Activated naive CD8-positive, alpha-beta T cell treated with anti-CD3 and anti-CD28 coated beads for 36 hours (primary cell): ENCODE measurements at places on chromosomes 6 and 20. TPM values are rescaled to one million over a fixed set of nuclear protein-coding genes. Genes with fewer than 3 reads are reported as not detected.

DNA sequence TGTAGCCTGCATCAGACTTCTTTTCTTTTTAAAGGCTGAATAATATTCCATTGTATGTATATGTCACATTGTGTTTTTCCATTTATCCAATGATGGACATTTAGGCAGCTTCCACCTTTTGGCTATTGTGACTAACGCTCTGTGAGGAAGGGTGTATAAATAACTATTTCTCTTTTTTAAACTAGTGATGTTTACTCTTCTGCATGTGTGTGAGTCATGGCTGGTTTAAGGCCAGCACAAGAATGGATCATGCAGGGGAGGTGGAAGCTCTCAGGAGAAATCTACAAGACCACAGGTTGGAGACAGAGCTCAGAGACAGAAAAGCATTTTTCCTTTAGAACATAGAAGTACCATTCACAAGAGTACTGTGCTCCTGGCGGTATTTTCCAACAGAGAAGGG is 307.2 kb downstream of the SOX4 start:
- no peak for DNase-seq

GRCh38 chr6:17415321-17415720 is 21.9 kb downstream of the CAP2 start:
- no peak for DNase-seq

DNA sequence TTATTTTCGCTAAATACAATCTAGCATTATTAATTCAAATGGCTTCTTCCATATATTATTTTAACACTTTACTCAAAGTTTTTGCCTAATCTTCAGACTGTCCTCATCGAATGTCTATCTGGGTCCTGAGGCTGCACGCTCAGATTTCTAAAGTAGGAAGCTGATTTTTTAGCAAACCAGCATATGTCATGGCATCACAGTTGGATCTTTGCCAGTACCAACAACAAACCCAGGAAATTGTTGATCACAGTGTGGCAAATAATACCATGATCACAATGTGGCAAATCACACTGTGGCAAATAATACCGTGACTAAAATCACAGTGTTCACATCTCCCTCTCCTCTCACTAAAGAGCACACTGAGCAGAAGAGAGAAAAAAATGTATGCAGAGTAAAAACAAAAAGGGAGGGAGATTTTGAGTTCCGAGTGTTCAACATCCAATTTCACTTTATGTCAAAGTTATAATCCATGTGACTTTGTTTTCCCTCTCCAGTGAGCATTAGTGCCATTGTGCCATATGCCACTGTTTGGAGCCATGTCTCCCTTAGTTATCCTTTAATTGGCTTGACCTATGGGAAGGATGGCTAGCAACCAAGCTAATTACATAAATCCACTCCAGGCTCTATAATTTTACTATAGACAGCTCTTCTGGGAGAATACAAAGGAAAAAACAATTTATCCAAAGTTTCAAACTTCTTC is 1059.6 kb downstream of the HACE1 start:
- DNase-seq: no peak

Gene SRSF12
- 0.74 TPM for total RNA-seq

DNA sequence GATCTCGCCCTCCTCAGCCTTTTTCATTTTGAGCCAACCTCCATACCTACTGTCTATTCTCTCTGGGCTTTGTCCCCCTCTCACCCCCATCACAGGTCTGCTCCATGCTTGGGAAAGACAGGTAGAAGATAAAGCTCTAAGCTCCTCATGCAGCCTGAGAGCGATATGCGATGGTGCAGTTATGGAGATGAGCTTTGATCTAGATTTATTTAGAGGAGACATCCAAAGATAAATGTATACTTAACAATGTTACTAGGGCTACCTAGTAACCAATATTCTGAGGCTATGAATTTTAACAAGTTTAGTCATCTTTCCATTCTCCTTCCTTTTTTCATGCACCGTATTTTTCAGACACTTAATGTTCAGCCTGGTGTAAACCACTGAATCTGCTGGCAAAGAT is 95.3 kb downstream of the TRDN start:
- DNase-seq: no peak

- DNase-seq: no peak
Observed at GRCh38 chr6:87714093-87714842, 12.2 kb upstream of the AKIRIN2 start.

GRCh38 chr6:45966797-45967196 is 48.9 kb downstream of the CLIC5 start:
- no peak for DNase-seq

Gene DEFB114
- not detected for total RNA-seq

DNA sequence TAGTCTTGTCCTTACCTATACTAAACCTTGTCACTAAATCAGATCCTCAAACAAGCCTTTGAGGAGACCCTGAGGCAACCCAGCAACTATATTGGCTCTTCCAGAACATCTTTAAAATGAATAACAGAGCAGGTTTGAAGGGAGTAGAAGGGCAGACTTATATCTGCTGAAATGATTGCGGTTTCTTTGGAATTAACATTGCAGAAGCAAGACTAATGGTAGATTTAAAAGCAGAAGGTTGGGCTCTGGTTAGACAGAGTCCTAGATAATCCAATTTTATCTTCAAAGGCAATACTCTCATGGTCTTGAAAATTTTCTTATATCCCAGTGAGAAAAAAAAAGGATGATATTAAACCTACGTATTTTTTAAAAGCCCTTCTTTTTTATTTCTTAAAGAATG is 19.1 kb downstream of the FHL5 start:
- no peak for DNase-seq

DNA sequence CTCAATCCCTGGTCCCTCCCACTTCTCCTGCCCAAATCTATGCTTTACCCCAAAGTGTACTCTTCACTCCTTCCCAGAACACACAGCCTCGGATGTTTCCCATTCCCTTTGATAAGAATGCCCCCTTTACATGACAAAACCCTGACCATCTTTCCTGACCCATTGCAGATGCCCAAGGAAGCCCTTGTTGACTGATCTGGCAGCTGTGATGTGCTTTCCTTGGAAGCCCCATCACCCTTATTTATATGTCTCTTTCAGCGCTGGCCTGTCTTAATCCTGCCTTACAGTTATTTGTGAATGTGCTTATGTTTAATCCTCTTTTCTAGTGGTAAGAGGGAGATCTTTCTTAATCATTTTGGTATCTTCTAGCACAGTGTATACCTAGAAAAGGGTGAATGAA is 523.1 kb downstream of the CD83 start:
- DNase-seq: no peak
